GM12891 (cell line): ENCODE measurements at places on chromosomes 12 and 14.

GRCh38 chr14:74495356-74495755 lies 1.8 kb downstream of the ISCA2 start:
- no peak for DNase-seq

- no peak for DNase-seq
These were observed 26.8 kb downstream of the IFT43 start for GRCh38 chr14:76012354-76012753.

DNA sequence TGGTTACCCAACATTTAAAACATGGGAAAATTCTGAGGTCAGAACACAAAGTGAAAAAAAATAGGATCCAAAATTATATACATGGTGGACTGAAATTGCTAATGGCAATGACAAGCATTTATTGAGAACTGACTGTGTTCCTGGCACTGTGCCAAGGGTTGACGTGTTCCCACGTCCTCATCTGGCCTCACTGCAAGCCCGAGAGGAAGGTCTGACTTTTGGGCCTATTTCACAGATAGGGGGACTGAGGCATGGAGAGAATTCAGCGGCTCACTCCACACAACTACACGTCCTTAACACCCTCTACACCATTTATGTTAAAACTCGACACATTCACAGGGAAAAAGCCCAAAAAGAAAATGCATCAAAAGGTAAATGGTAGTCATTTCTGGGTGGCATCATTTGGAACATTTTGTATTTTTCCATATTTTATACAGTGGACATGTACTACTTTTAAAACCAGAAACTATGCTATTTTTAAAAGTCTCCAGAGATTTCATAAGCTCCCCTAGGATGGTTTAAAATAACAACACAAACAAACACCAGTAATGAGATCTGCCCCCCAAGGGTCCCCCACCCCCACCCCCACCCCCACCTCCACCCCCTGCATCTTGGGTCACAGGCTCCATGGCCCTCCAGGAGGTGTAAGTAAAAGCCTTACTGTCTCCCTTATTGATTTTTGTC lies 27.7 kb downstream of the CLMN start:
- no peak for DNase-seq

DNA sequence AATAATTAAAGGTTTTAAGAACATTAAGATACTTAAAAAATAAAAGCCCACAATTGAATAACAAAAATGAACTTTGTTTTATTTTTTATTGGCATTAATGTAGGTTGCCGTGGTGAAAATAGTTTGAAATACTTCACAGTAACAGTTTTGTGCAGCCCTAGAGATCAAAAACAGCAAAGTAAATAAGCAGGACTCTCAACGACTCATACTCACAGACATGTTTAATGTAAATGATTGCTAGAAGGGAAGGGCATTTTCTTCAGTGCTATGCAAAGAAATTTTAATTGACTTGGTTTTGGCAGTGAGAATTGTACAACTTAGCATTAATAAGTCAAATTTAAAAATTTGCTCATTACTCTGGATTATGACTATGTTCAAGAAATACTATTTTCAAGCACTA lies 16.0 kb downstream of the TRMT5 start:
- DNase-seq, result no peak

DNA sequence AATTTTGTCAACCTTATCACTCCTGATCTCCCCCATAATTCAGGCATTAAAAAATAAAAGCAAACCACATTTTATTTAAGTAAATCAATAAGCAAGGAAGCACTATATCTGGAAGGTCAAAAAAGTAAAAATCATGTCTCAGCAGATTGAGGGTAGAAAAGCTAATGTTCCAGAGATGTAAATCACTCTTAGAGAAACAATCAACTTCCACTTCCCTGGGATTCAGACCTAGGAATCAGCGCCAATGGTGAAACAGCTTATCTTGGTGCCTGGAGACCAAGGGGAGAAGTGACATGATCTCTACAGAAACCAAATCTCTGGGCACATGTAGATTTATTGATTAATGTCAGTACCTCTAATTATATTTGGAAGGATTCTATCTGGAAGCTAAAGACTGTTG lies 10.9 kb upstream of the SNX6 start:
- no peak for DNase-seq

DNA sequence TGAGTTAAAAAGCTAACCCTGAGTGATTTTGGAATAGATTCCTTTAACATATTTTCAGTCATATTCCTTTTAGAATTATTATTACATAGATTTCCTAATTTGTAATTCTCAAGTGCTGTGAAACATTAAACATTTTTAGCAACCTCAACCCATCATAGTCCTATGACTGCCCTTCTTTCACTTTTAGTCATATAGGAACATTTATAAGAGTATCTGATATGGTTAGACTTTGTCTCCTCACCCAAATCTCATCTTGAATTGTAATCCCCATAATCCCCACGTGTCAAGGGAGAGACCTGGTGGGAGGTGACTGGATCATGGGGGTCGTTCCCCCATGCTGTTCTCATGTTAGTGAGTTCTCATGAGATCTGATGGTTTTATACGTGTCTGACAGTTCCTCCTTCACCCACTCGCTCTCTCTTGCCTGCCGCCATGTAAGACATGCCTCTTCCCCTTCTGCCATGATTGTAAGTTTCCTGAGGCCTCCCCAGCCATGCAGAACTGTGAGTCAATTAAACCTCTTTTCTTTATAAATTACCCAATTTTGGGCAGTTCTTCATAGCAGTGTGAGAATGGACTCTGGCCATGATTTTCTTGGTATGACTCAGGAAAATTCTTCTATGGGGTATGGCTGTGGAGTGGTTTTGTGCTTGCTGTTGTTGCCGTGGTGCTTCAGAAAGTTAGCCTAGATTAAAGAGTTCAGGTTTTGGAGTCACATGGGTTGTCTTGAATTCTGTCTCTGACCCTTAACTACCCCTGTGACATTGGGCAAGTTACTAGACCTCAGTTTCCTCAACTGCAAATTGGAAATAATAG lies 83.9 kb downstream of the FUT8 start:
- no peak for DNase-seq

- no peak for DNase-seq
These were observed 992 bp downstream of the DNAH10 start for GRCh38 chr12:123763093-123763492.

DNA sequence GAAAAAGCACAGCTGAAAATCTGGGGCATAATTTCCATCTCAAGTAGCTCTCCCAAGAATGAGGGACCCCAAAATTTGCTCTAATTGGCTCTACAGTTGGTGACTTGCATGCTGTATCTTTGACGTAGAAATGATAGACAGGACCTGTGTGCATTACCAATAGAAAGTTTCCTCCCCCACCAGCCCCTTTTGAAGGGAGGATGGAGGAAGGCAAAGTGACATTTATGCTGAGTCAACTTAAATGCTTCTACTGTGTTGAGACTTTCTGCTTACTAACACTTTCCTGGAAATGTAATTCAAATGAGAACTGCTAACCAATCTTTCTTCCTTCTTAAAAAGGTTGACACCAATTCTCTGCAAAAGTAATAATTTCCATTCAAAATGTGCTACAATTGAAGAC lies 31.9 kb downstream of the TSPAN8 start:
- no peak for DNase-seq

- DNase-seq, result no peak
These were observed 17.4 kb upstream of the DEGS2 start for GRCh38 chr14:100176811-100177327.

DNA sequence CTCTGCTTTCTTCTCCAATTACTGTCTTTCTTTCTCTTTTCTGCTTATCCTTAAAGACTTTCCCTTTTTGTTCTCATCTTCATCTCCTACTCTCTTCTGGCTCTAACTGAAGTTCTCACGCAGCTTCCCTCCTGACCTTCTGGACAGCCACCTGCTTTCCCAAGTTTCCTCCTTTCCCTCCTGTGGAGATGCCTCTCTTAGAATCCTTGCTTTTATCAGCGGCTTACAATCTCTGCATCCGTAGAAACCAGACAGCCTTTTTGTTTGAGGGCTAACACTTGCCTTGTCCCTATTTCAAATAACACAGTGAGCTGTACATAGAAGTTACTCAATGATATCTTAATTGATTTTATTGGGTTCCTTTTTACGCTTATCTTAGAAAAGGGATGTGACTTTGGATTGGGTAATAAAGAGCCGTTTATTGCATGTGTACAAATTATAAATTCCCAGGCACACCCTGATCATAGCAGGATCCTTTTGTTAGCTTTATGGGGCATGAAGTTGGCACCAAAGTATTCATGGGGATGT lies 2.1 kb upstream of the LGALS3 start:
- no peak for DNase-seq

- DNase-seq, result no peak
These were observed 60.6 kb upstream of the NOS1 start for GRCh38 chr12:117421987-117422386.

DNA sequence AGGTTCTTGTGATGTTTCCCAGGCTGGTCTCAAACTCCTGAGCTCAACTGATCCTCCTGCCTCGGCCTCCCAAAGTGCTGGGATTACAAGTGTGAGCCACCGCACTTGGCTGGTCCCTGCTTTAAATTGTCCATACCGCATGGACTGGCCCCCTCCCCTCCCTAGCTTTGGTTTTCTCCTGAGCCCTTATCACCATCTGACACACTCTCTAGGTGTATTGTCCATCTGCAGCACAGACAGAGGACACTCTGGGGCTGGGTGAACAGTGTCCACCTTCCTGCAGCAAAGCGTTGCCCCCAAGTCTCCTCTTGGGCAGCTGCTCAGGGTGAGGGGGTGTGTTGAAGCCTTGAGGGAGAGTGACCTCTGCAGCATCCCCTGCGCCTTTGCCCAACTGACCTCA lies 36.0 kb upstream of the DLK1 start:
- no peak for DNase-seq

DNA sequence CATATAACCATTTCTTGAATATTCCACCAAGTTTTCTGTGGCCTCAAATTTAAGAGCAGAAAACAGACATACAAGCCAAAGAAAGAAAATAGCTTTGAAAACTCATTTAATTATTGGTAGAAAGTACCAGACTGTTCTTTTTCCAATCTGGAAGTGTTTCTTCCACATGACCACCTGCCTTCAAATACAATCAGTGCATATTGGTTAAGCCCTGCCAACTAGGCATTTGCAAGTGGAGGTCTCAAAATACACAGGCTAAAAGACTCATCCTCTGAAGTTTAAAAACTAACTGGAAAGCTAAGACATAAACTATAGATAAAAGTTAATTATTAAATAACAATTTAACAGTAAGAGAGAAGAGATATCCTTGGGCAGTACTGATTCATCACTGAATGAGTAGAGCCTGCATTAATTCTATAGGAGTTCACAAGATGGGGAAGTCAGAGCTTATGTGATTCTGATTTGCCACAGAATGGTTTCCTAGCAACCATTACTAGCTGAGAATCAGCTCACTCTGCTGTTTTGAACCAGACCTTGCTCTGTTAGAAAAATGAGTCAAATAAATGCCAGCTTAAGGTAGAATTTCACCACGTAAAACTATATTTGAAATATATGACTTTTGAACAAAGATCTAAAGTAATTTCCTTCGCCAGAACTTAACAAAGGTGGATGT lies 433.8 kb downstream of the FUT8 start:
- no peak for DNase-seq

- no peak for DNase-seq
These were observed 126.7 kb downstream of the CALM1 start for GRCh38 chr14:90523544-90523943.

DNA sequence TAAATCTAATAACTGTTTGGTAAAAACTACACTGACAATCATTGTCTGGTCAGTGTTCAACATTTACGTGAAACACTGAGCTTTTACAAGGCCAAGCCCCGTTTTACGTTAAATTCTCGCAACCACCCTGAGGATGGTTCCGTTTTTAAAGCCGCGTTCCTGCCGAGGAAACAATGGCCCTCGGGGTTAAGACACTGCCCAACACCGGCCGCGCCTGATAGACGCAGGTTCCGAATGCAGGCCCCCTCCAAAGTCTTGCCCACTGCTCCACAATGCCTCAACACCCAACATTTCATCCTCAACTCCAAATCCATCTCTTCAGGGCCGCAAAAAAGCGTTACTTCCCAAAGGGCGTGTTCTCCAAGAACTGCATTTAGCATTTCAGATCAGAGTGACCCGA lies 953 bp upstream of the SNRPF start:
- no peak for DNase-seq

DNA sequence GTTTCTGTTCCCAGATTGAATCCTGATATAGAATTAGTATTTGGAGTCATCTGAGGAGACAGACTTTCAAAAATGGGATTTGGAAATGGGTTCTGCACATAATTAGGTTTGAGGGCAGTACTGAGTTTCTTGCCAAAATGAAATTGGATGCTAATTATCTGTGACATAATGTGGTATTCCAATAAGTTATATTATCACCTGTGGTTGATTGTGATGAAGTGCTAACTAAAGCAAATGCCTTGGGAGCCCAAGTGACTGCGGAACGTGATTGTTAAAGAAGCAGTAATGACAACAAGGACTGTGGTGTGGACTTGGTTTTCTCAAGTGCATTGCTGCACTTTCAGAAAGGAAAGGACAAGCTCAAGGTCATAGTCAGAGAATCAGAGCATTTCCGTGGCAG lies 337.0 kb downstream of the IPO8 start:
- DNase-seq, result no peak

DNA sequence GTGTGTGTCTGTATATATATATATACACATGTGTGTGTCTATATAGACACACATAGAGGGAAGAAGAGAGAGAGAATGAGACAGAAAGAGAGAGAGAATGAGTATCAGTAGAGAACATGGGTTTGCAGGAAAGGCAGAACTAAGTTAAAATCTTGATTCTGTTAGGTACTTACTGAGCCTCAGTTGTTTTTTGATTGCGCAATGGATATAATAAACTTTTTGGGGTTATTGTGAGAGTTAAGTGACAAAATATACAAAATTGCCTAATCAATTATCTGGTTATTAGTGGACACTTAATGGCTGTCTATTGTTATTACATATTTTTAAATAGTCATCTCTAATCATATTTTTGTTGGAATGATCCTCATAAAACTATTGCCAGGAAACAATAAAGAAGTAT lies 169.0 kb downstream of the ETNK1 start:
- DNase-seq, result no peak
